ENCODE measurements at places on chromosomes 5 and 9.
A peak's percentile ranks its signal among the peaks of the same experiment; 100 is the strongest.

GRCh38 chr5:4862500-4862899, 277.6 kb upstream of the ADAMTS16 start:
- no peak for DNase-seq

DNA sequence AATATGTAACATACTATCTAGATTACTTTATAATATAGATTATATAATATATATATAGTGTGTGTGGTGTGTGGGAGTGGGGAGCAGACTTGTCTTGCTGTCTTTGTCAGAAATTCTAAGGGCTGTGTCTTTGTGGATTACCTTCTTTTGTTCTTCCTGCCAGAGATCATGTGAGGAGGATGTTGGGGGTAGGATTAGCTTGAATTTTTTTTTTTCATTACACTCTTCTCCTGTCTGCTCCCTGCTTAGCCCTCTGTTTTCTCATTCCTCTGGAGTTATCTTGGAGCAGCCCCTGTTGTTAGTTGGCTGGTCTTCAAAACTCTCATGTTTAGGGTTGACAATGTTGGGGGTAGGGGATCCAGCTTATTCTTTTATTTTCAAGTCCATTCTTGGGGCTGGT, 21.0 kb upstream of the C9orf40 start:
- no peak for DNase-seq

DNA sequence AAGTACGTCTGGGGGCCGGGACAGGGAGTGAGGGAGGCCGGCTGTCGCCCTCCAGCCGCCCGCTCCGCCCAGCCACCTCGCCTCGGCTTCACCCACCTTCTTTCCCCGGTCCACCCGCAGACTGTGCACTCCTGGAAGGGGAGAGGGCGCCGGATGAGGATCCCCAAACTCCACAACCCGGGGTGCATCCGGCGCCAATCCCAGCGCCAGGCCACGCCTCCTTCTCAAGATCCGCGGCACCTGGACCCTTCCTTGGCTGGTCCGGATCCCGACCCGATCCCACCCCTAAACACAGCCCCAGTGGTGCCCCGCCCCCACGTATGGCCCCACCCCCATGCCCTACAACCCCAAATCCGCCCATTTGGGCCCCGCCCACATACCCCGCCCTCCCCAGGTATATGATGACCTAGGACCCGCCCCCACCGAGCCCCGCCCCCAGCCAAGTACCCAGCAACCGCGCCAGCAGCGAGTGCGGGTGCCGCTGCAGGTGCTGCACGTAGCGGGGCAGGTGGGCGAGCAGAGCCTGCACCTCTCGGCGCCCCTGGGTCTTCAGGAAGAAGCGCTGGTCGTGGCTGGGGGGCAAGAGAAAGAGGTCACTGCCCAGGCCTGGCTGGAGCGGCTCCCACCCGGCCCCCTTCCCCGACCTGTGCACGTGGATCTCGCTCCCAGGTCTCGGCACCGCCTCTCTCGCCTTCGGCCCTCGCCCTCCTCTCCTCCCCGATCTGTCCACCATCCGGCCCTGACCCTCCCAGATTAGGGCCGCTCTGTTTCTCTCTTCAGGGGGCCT, 3.2 kb downstream of the PIP5KL1 start:
- no peak for DNase-seq

GRCh38 chr5:118052503-118052902, 935.8 kb downstream of the DTWD2 start:
- DNase-seq, result no peak

DNA sequence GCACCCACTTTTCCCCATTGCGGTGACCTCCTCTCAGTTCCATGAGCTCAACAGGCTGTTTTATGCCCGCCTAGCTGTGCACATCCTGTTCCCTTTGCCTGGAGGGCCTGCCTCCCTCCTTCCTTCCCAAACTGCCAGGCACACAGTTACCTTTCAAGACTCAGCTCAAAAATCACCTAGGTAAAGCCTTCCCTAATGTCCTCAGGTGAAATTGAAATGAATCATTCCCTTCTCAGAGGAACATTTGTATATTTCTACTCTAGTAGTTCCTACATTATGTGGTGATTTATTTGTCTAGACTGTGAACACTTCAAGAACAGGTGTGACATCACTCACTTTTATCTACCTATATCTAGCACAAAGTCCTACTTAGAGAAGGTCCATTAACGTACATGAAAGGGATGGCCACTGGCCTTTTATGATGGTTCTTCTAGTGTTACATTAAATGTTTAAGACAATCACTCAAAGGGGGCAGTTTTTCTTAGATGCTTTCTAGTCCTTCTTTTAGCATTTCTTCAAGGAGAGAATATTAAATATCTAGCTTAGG, 103.5 kb upstream of the EQTN start:
- DNase-seq, result no peak

- DNase-seq, result peak; percentile 26
Measured at GRCh38 chr9:5851445-5851844, 18.5 kb upstream of the ERMP1 start.

GRCh38 chr9:97850746-97851445, 2.1 kb upstream of the FOXE1 start:
- DNase-seq, result no peak

DNA sequence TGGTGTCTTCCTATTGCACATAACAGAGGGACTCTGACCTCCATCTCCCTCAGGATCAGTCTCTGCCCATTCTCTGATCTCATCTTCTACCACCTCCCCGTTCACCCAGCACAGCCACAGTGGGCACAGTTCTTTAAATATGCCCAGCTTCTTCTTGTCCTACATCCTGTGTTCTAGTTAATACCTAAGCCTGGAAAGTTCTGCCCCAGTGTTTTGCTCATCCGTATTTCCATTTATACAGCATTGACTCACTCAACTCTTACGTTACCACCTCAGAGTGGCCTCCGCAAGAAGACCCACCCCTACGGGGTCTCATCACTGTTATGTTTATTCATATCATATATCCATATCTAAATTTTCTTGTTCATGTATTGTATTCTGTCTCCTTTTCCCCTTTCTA, 315.5 kb downstream of the ADGRV1 start:
- no peak for DNase-seq

DNA sequence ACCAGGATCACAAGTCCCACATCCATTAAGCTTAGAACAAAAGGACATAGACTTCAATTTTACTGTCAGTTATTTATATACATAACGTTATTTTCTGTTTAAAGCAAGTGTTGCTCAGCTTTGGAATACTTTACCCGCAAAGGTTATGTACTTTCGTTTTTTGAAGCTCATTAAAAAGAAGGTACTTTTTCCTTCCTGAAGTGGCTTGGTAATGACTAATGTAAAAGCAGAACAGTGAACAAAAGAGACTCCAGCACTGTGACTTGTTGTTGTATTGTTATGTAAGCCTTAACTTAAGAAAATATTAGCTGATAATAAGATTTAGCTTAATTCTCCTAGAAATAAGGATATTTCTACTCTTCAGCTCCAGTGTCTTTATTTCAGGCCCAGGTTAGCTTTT, 97.3 kb upstream of the SLCO6A1 start:
- DNase-seq, result peak; percentile 15

Measured in GM06990 (cell line).